HT1080 (cell line): ENCODE measurements at places on chromosomes 16 and 17. TPM values are rescaled to one million over a fixed set of nuclear protein-coding genes. Genes with fewer than 3 reads are reported as not detected.

Gene PPP1R27
- 0.47 TPM in 1 of 2 replicates, not detected in the other for total RNA-seq

Gene RGS11
- 0.07 TPM in 1 of 2 replicates, not detected in the other for total RNA-seq

Gene HOXB7
- 12.3 and 17.8 TPM in 2 replicates for total RNA-seq

DNA sequence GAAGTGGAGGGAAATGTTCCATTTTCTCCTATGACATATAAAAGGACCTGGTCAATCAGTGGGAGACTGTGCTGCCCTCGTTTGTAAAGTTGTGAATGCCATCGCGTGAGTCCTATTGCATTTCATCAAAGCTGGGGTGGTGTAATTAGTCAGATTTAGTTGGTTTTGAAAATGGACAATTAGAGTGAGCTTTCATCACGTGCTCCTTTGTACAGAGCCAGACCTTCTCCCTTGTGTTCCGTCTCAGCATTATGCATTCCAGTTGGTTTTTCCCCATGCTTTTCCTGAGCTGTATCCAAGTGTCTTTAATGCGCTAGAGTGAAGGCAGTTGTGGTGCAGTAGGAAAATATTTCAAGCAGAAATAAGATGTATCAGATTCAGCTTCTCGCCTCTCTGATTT is 10.4 kb downstream of the SEC14L1 start:
- DNase-seq = no peak

GRCh38 chr17:75540923-75541503 is 15.5 kb downstream of the LLGL2 start:
- DNase-seq = no peak

- no peak for DNase-seq
Observed at GRCh38 chr16:79589601-79590102, 10.9 kb downstream of the MAF start.

GRCh38 chr16:3183445-3184139 is 4.4 kb upstream of the OR1F1 start:
- no peak for DNase-seq

GRCh38 chr17:75516619-75517296 is 430 bp downstream of the TSEN54 start:
- no peak for DNase-seq

DNA sequence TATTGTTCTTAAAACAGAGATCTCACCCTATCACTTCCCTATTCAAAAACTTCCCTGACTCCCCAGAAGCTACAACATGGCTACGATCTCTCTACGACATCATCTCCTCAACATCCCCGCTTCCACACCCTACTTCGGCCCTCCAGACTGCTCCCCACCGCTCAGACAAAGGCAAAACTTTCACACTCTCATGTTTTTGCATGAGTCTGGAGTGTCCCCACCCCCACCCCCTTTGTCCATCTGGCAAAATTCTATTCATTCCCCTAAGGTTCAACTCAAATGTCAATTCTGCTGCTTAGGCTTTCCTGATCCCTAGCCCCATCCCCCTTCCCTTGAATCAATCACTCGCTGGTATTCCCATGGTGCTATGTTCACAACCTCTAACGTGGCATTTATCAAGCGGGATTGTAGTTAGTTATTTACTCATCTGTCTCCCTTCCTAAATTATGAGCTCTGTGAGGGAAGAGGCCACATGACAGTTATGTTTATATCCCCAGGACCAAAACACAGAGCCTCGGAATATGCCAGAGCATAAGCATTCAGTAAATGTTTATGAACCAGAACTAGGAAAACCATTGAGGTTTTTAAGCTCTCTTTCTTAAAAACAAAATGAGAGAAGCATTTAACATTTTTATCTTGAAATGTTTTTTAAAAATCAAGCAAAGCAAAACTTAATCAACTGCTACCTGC is 55.9 kb downstream of the STX8 start:
- no peak for DNase-seq

DNA sequence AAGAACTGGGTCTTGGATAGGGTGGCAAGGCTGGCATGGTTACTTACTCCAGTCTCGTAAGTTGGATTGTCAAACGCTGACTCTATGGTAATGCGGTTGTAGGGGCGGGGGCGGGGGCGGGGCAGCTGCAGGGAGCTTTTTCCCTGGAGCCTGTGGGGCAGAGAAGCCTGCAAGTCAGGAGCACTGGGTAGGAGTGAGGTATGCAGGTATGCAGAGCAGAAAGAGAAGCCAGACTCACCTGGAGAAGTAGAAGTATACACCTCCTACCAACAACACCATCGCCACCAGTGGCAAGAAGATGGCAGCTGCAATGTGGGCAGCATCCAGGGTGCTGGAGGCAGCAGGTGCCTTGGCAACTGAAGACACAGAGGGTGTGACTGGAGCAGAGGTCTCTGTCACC is 4.8 kb upstream of the PHF12 start:
- no peak for DNase-seq

- peak; percentile 82 for DNase-seq
Observed at GRCh38 chr17:77332981-77333685, 192.4 kb downstream of the SEC14L1 start.
